Stimulated activated CD8-positive, alpha-beta memory T cell treated with anti-CD3 and anti-CD28 coated beads, Interleukin-2, amount 100 ng/mL, for 1 hour (primary cell): ENCODE measurements at places on chromosomes 12 and 14.

DNA sequence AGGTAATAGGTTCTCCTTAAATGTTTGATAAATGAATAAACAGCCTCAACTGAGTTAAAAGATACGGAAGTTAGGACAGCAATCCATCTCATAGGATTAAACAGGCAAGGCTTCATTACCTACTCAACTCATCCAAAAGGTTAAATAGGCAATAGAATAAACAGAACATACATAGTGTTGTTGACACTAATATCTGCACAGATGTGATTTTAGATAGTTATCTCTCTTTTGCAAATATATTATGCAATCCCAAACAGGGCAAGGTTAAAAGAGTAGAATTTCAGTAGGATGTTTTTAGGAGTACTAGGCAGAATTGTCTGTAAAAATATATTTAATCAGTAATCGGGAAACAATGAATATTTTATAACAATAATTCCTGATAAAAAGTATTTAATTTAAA lies 276.3 kb downstream of the CPNE8 start:
- DNase-seq = no peak

GRCh38 chr14:65177551-65177950 lies 75.2 kb upstream of the MAX start:
- no peak for DNase-seq

DNA sequence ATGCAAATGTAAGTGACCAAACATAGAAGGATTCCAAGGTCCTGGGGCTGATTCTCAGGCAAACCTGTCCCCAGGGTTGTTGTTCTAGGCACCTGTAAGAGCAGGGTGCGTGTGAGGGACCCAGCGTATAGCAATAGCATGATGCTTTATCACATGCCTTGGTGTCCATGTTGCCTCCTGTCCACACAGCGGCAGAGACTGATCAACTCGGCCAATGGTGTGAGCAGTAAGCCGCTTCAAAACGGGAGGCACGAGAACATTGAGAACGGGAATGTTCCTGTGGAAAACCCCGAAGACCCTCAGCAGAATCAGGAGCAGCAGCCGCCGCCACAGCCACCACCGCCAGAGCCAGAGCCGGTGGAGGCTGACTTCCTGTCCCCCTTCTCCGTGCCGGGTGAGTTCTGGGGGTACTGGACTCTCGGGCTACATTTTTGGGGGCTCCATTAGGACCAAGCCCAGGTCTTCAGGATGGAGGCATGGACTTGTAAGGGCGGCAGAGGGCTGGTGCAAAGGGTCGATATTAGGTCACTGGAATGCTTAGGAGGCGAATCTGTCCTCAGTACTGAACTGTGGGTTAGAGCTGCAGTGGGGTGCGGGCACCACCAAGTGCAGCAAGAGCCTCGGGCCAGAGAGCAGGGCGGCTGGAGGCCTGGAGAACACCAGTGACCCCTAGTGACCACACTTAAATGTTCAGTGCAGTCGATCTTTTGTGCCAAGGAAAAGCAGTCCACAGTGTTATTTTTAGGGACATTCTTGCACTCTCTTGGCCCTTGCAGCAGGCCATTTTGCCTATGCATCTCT lies 57.2 kb upstream of the RIN3 start:
- no peak for DNase-seq

GRCh38 chr12:91835693-91836092 lies 310.0 kb downstream of the BTG1 start:
- DNase-seq = no peak

- DNase-seq = no peak
These were observed 125.1 kb downstream of the GPR65 start for GRCh38 chr14:88130057-88130432.

GRCh38 chr14:94001501-94002396 lies 4.6 kb downstream of the CCDC197 start:
- peak; percentile 33 for DNase-seq

DNA sequence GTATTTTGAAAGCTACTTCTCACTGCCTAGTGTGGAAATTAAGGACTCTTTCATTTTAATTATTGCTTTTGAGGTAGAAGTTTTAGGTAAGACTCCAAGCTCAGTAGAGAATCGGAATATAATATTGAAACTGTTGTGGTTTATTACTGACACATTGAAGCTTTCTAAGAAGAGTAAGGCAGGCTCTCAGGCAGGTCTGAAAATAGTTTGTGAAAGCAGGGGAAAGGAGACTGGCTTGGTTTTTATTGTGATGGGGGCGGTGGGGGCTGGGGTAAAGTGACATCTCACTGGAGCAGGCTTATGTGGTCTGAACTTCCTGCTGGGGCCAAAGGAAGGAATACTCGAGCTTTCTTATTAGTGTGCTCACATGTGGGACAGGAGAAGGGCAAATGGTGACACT lies 79.5 kb downstream of the OTOGL start:
- DNase-seq = no peak

GRCh38 chr14:100060760-100061159 lies 4.5 kb upstream of the EVL start:
- no peak for DNase-seq

GRCh38 chr12:113092607-113093408 lies 36.3 kb downstream of the DTX1 start:
- no peak for DNase-seq

DNA sequence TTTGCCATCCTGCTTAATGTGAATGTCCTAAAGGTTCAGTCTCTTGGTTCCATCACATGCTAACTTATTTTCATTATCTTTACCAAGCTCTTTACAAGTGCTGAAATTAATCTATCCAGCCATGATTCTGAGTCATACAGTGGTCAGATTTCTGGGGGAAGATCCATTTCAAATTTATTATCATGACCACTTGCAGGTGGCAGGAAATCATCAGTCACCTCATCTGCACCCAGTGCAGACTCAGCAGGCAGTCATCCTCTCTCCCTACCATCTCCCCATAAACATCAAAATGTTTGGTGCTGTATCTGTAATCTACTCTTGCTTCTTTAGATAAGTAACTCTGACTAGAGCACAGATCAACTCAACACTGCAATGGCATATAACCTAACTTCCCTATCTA lies 23.5 kb downstream of the ATG14 start:
- no peak for DNase-seq

DNA sequence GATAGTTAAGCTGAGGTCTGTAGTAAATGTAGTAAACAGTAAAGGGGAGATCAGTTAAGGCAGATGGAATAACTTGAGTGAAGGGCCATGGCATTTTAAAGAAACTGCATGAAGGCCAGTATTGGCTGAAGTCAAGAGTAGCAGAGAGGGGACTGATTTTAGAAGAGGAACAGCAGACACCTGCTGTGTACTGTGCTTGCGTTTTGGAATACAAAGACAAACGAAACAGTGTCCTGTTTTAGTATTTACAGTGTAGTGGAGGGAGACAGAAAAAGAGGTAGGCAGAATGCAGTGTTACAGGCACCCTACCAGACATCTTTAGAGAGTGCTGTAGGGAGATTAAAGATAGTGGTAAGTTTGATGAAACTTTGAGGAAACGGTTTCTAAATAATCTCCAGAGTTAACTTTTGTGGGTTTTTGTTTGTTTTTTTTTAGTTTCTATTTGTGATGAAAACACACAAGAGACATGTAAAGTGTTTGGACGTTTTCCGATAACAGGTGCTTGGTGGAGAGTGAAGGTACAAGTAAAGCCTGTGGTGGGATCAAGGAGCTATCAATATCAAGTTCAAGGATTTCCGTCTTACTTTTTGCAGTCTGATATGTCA lies 2.1 kb downstream of the HELB start:
- DNase-seq = no peak

DNA sequence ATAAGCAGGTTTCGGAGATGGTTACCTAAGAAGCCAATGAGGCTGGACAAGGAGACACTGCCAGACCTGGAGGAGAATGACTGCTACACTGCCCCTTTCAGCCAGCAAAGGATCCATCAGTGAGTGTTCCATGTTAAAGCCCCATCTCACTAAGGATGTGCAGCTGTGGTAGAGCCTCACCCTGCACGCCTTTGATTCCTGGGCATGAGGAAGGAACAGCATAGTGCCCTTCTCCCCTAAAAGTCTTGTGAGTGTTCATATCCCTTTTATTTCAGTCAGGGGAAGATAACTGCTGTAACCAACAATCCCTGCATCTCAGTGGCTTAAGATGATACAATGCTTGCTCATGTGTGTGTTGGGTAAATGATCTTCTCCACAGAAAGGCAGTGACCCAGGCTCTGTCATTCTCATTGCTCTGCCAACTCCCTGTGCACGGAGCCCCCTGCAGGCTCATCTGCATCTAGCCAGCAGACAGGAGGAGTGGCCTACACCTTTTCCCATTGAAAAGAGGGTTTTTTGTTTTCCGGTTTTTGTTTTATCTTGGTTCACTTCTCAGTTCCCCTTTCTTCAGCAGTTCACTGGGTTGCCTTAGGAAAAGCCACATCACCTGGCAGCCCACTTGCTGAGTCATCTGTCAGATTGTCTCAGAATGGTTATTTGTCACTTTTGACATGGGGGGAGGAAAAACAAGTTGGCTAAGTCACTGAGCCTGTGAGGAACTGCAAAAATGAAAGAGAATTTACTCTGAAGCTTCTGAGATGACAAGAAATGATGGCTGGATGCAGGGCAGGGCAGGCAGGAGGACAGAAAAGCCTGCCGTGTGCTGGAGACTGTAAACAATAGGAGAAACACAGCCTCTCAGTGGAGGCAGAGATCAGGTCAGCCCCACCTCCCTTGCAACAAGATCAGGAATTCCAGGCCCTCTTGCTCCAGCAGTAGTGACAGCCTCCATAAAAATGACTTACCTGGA lies 193.3 kb downstream of the ANO4 start:
- DNase-seq = no peak

DNA sequence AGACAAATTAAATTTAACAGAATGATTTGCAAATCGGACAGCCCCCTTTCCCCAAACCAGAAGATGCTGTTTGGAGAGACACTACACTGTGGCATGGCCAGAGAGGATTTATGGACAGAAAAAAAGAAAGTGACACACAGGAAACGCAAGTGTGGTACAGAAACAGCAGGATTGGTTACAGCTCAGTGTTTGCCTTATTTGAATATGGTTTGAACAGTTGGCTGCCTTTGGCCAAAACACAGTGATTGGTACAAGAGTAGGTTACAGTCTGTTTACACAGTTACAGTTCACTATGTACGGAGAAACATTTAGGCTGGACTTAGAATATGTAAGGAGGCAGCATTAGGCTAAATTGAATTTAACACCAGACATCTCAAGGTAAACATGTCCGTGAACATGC lies 335.3 kb downstream of the NPAS3 start:
- no peak for DNase-seq

- DNase-seq = no peak
These were observed 189.0 kb upstream of the AMIGO2 start for GRCh38 chr12:47268501-47269454.

- no peak for DNase-seq
These were observed 653.6 kb downstream of the MED13L start for GRCh38 chr12:115623764-115624334.

DNA sequence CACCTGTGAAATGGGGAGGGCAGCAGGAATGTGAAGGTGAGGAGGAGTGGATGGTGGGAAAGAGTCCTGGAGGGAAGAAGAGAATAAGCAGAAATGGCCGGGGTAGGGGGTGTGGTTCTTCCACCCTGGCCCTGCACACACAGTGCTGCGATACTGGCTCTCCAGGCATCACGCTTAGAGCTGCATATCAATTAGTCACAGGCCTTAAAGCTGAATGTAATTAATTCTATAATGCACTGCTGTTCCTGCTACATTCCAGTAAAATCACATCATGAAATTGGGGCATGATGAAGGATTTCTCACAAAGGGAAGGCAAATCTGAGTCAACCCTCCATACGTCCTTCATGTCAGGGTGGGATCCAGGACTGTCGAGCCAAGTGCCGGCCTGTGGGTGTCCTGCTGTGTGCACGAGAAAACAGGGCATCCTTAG lies 566.1 kb downstream of the BCL11B start:
- DNase-seq = no peak
